Common myeloid progenitor, CD34-positive (primary cell): ENCODE measurements at places on chromosomes 6 and 20.

DNA sequence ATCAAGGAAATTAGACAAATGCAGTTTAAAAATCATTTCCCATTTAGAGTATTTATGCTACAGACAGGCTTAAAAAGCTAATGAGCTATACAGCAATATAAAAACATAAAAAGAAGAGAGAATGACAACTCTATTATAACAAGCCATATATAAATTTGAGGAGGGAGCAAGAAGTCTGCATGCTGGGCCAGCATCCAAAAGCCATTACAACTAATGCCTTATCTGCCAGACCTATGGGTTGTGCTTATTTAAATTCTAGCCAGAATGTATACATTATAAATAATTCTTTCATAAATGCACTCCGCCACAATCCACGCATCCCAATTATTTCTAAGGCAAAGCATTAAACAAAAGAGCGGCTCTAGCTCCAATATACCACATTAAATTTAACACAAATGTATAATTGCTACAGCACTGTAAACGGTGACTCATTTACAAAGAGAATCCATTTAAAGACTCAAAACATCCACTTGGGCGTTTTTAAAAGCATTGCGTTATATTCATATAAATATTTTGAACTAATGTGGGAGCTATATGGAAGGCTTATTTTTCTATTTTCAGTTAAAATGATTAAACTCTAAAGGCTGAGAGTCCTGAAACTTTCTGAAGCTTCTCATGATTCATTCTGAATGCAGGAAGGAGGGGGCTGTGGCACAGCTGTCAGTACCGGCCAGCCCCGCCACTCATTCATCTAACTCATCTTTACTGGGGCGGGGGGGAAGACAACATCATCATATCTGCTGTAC lies 37.7 kb upstream of the RAB22A start:
- DNase-seq: no peak

GRCh38 chr6:36114798-36115408 lies 15.4 kb upstream of the MAPK13 start:
- DNase-seq: peak; percentile 88

DNA sequence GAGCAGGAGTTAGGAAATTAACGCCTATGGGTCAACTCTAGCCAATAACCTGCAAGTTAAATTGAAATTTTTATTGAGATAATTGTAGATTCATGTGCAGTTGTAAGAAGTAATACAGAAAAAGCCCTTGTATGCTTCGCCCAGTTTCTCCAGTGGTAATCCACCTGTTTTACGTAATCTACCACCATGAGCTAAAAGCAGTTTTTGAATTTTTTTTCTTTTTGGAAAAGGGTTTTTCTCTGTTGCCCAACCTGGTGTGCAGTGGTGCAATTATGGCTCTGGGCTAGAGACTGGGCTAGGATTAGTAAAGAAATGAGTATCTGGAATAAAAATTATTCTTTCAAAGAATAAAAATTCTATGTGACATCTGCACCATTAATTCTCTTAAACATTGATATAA lies 116.2 kb downstream of the ZFP64 start:
- DNase-seq: no peak

GRCh38 chr20:17595856-17596255 lies 26.0 kb downstream of the DSTN start:
- DNase-seq: no peak

DNA sequence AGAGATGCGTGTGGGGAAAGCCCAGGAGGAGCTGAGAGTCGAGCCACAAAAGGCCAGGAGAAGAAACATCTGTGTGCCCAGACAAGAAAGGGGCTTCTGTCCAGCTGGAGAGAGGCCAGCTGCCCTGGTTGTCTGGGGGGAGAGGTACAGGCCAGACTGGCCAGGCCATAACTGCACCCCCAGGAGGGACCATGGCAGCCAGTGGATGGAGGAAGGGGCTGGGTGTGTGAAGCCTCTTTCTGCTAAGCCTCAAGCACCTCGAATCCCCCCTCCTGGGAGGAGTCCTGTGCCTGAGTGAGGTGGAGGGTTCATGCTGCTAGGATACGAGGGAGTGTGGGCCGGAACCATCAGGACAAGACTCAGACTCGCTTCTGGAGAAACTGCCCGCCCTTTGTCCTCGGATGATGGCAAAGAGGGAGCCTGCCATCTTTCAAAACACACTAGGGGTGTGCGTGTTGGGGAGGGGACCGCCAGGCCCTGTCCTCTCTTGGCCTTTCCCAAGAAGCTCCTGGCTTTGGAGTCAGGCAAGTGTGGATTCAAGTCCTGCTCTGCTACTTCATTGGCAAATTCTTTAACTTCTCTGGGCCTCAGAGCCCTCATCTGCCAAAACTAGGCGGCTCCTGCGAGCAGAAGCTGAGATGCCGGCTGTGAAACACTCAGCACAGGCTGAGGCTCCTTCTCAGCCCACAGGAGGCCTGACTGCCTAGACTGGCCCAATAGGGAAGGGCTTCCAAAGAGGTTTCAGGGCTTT lies 90.3 kb downstream of the ASXL1 start:
- no peak for DNase-seq

- no peak for DNase-seq
These were observed 20.7 kb upstream of the CGA start for GRCh38 chr6:87115402-87116135.

GRCh38 chr6:47242483-47243386 lies 67.0 kb downstream of the TNFRSF21 start:
- DNase-seq: peak; percentile 99

- no peak for DNase-seq
These were observed 45.1 kb downstream of the CPNE5 start for GRCh38 chr6:36793913-36794712.

DNA sequence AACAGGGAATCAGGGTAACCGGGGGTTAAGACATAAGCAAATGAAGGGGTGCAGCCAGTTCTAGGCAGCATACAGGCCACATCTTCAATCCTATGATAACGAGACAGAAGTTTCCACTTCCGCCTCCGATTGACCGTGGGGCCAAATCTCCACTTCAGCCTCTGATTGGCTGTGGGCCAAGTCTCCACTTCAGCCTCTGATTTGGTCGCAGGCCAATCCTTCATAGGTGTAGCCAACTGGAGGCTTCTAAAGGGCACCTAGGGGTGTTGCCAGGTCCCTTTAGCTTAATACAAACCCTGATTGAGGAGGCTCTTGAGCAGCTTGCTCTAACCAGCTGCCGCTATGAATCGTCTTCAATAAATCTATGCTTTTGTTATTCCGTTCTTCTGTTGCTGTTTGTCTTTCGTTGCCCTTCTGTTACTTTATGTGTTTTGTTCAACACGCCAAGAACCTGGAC lies 2.1 kb upstream of the ERGIC3 start:
- DNase-seq: peak; percentile 57

- DNase-seq: no peak
These were observed 140.3 kb upstream of the AGPAT4 start for GRCh38 chr6:161414180-161414579.

GRCh38 chr6:82022614-82023129 lies 224.9 kb downstream of the IBTK start:
- DNase-seq: no peak

DNA sequence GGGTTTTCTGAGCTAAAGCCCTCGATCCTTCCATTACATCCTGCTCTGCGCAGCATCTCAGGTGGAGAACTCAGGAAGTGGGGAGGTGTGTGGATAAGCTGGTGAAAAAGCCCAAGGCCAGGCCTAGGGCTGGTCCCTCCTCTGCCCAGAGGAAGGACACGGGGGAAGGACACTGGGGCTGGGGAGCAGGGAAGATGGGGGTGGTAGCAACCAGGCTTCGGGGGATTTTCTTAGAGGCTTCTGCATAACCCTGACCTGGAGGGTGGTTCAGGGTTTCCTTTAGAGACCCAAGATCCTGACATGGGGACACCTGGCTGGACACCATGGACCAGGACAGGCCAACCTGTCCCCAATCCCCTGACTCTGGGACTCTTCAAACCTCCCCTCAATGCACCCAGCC lies 37.9 kb downstream of the SUN5 start:
- DNase-seq: no peak

DNA sequence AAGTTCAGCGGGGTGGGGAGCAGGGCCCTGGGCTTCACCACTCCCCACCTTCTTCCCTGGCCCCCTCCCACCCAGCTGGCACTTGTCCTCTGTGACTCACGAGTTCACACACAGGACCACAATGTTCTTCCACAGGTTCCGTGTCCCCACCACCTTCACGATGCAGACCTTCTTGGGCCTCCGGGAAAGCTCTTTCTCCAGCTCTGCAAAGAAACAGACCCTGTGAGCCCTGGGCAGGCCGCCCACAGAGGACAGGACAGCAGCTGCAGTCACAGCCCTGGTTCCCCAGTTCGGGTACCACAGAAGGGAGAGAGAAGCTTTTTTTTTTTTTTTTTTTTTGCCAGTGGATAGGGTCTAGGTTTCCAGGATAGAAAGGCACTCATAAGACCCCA lies 30.9 kb downstream of the PSMG4 start:
- no peak for DNase-seq

DNA sequence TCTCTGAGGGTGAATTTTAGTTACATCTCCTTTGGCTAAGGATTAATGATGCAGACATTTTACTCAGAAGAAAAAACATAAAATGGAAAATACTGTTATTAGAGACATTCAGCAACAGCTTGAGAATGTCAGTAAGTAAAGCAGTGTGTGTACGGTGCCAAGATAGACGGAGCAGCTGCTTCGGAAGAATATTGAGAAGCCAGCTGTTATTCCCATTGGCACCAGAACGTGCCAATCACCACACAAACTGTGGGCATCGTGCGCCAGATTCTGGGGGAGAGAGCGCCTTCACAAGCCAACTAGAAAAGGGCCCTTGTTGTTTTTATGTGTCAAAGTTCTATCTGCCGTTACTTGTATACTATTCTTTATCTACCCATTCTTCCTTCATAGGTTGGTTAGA lies 163.4 kb downstream of the MTFR2 start:
- DNase-seq: no peak

GRCh38 chr6:82741325-82741995 lies 324.2 kb downstream of the UBE3D start:
- no peak for DNase-seq
